Breast epithelium (tissue), 4 donors: ENCODE measurements at places on chromosomes 7 and 10. TPM values are rescaled to one million over a fixed set of nuclear protein-coding genes. Genes with fewer than 3 reads are reported as not detected.
A peak's percentile ranks its signal among the peaks of the same experiment; 100 is the strongest.

GRCh38 chr7:78499283-78499682 lies 700.7 kb downstream of the PHTF2 start:
- no peaks in the 10 kb centered on the region for H3K4me1 ChIP-seq
- H3K27me3 ChIP-seq = no peaks in the 10 kb centered on the region
- H3K36me3 ChIP-seq = no peaks in the 10 kb centered on the region
- H3K4me3 ChIP-seq = no peak overlapping the region
- no peak overlapping the region for H3K27ac ChIP-seq

- H3K36me3 ChIP-seq = no peaks in the 10 kb centered on the region
- H3K27me3 ChIP-seq = no peaks in the 10 kb centered on the region
- DNase-seq = no peak
- no peak overlapping the region for H3K27ac ChIP-seq
- no peak overlapping the region for H3K4me3 ChIP-seq
- no peaks in the 10 kb centered on the region for H3K4me1 ChIP-seq
Observed at GRCh38 chr10:20855398-20856038, 41.6 kb downstream of the NEBL start.

DNA sequence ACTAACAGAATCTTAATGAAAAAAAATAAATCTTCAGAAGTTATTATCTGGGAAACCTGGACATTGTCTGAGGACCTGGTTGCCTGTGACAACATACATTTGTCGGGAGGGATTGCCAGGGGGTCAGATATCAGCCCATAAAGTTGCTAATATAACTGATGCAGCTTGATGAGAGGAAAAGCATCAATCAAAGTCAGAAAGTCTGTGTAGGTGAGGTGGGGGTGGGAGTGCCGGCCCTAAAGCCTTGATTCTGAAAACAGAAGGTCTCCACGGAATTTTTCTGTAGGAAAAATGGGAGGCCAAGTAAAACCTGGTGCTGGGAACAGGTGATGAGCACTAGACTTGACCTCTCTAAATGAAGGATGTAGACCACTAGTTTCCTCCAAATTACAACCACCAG lies 281.8 kb downstream of the FGFR2 start:
- no peaks in the 10 kb centered on the region for H3K4me1 ChIP-seq
- H3K36me3 ChIP-seq = no peaks in the 10 kb centered on the region
- DNase-seq = no peak
- no peaks in the 10 kb centered on the region for H3K27me3 ChIP-seq
- no peak overlapping the region for H3K4me3 ChIP-seq
- H3K27ac ChIP-seq = no peak overlapping the region

- no peaks in the 10 kb centered on the region for H3K36me3 ChIP-seq
- no peaks in the 10 kb centered on the region for H3K27me3 ChIP-seq
- peak overlapping the region; percentile 100 for H3K27ac ChIP-seq
Observed at GRCh38 chr10:50621968-50622705, 1.6 kb downstream of the SGMS1 start.

DNA sequence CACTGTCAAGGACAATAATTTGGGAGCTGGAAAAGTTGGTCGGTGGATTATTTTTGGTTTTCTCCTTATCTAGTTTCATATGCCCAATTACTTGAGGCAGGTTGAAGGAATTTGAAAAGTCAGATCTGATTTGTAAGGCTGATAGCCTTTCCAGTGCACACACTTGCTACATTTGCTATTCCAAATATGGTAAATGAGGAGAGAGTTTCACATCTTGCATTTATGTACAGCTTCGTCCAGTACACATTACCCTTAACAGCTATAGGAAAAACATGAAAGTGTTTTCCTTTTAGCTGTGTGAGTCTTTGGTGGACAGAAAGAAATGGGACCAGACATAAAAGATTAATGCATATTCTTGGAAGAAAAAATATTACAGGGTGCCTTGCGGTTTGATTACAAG lies 201.8 kb downstream of the CELF2 start:
- no peaks in the 10 kb centered on the region for H3K27me3 ChIP-seq
- H3K36me3 ChIP-seq = no peaks in the 10 kb centered on the region
- DNase-seq = no peak
- no peak overlapping the region for H3K27ac ChIP-seq
- no peaks in the 10 kb centered on the region for H3K4me1 ChIP-seq

DNA sequence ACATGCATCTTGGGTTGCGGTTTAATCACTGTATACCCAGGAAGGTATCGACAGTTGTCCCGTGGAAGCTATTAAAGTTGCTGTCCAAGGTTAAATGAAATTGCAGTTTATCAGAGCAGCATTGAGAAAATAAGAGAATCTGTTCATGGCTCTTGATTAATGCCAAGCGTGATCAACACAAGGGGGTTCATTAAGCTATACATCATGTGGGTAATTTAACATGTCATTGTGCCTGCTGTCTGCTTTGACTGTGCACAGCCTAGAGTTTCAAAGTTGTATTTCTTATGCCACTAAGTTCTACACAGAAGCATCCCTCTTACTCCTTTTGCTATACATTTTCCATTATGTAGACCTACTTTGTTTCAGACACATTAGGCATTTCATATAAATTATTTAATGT lies 74.8 kb upstream of the SP8 start:
- H3K4me1 ChIP-seq = no peaks in the 10 kb centered on the region
- peaks cover 4% of the 10 kb centered on the region for H3K27me3 ChIP-seq
- H3K4me3 ChIP-seq = no peak overlapping the region
- H3K36me3 ChIP-seq = no peaks in the 10 kb centered on the region
- no peak overlapping the region for H3K27ac ChIP-seq

GRCh38 chr10:110547139-110547761 lies 20.2 kb upstream of the SMC3 start:
- H3K4me1 ChIP-seq = no peaks in the 10 kb centered on the region
- no peak overlapping the region for H3K27ac ChIP-seq
- no peak overlapping the region for H3K4me3 ChIP-seq
- no peaks in the 10 kb centered on the region for H3K36me3 ChIP-seq

DNA sequence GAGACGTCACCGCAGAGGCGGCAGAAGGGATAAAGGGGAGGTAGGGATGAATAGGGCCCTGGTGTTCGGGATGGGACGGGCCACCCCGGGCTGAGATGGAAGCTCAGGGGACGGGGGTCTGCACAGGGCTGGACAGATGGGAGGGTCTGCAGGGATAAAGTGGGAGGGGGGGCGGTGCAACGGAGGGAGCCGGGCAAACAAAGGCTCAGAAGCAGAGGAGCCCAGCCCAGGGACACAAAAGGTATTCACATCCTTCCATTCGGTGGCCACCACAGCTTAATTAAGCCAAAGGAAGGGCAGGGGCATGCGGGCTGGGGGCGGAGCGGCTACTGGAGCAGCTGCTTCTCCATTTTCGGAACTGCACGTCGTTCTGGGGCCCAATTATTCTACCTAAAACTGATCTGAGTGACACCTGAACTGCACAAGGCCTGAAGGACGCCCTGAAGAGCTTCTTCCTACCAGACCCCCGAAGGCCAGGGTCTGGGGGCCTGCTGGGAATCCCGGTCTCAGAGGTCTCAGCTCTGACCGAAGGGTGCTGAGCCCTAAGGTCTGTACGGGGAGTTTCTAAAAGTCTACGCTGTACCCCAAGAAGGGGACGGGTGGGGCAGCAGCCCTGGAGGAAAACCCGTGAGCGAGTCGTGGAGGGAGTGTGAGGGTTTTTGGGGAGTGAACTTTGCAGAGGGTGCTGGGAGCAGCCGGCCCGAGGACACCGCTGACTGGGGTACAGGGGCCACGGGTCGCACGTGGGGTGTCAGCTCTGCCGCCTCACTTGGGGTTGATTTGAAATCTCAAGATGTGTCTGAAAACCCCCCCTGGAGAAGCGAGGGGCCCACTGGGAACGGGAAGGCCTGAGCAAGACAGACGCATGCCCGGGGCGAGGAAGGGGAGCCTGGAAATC lies 334.8 kb downstream of the DNAJB6 start:
- no peak overlapping the region for H3K27ac ChIP-seq
- no peaks in the 10 kb centered on the region for H3K27me3 ChIP-seq
- no peak for DNase-seq

DNA sequence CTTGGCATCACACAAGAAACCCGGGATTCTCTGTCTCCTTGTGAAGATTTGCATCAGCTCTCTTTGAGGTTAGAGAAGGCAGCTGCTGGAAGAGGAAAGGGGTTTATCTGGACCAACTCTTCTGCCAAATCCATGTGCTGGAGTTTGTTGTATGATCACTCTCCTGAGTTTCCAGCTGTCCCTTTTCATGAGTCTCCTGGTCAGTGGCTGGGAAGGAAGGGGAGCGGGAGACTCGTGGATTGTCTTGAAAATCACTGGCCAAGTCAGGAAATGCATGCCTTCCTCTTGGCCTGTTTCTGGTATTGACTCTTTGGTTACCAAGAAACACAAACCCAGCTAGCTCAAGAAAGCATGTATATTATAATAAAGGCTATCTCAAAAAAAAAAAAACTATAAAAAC lies 38.8 kb downstream of the TACR2 start:
- no peaks in the 10 kb centered on the region for H3K36me3 ChIP-seq
- no peak overlapping the region for H3K27ac ChIP-seq
- no peak for DNase-seq
- H3K4me3 ChIP-seq = no peak overlapping the region

The ANKRD22 gene
- total RNA-seq = 1.6 TPM

The SCIN gene
- 4.7 TPM for total RNA-seq

The EGR2 gene
- 4.3 TPM for total RNA-seq

The UCMA gene
- total RNA-seq = not detected
